SK-N-SH treated with all-trans-retinoic acid at 6 μM for 48 hours (cell line): ENCODE measurements at places on chromosomes 12 and 14.

DNA sequence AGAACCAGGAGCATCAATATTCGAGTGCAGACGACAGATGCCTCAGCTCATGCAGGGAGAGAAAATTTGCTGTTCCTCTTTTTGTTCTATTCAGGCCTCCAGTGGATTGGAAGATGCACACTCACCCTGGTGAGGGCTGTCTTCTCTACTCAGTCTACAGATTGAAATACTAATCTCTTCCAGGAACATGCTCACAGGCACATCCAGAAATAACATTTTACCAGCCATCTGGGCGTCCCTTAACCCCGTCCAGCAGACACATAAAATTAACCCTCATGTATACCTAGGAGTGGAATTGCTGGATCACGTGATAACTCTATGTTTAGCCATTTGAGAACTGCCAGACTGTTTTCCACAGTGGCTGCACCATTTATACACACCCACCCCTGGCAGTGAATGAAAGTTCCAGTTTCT lies 4.5 kb upstream of the OAS2 start:
- no peak; the same call in 2 of the 3 replicates for ATAC-seq

DNA sequence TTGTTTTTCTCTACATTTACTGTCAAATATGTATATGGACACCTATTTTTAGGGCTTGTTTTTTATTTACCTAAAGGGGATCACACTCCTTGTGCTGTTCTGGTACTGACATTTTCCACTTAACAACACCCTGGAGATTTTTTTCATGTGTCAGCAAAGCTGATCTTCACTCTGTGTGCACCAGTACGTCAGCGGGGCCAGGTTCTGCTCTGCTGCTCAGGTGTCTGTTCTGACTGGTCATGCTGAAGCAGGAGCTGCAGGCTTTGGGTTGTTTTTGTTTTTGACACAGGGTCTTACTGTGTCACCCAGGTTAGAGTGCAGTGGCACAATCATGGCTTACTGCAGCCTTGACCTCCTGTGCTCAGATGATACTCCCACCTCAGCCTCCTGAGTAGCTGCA lies 81.9 kb upstream of the CCND2 start:
- ATAC-seq, result no peak

- no peak for ATAC-seq
Measured at GRCh38 chr12:108575199-108575912, 13.0 kb downstream of the ISCU start.

GRCh38 chr14:104451474-104451873 lies 128.1 kb upstream of the C14orf180 start:
- ATAC-seq, result no peak

DNA sequence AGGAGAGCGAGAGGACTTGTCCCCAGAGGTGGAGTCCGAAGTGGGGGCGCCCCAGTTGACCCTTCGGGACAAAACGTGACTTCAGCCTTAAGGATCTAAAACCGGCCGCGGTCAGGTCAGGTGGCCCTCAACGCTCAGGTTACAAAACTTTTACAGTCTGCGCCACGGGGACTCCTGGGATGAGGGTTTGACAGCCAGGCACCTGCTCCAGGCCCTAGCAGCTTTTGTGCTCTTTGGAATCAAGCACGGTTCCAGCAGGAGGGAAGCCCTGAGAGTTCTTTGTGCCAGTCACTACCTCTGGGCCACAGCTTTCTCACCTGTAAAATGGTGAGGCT lies 337 bp downstream of the ZC2HC1C start:
- no peak for ATAC-seq

DNA sequence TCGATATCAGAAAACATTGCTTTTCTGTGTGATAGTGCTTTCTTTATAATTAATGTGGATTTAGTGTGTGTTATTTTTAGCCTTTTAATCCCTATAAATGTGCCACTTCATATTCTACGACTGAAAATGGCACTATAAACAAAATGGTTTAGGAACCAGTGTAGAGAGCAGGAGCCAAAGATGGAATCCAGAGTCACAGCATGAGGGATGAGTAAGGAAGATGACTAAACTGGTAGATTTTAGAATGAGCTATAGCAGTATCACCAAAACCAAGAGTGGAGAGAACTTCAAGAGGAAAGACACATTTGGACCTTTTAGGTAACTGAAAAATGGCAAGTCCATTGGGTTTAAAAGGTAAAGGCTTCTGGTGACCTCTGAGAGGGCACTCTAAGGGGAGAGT lies 887.2 kb downstream of the NRXN3 start:
- no peak for ATAC-seq

GRCh38 chr14:95428557-95428956 lies 87.9 kb downstream of the SYNE3 start:
- ATAC-seq, result no peak
